Fibroblast of skin of right biceps (primary cell): ENCODE measurements at places on chromosomes 3 and 15.

GRCh38 chr3:44120721-44121582 lies 120.7 kb upstream of the TOPAZ1 start:
- peak; percentile 7 for DNase-seq

GRCh38 chr3:18423401-18424212 lies 1.5 kb downstream of the SATB1 start:
- peak; percentile 59 for DNase-seq

DNA sequence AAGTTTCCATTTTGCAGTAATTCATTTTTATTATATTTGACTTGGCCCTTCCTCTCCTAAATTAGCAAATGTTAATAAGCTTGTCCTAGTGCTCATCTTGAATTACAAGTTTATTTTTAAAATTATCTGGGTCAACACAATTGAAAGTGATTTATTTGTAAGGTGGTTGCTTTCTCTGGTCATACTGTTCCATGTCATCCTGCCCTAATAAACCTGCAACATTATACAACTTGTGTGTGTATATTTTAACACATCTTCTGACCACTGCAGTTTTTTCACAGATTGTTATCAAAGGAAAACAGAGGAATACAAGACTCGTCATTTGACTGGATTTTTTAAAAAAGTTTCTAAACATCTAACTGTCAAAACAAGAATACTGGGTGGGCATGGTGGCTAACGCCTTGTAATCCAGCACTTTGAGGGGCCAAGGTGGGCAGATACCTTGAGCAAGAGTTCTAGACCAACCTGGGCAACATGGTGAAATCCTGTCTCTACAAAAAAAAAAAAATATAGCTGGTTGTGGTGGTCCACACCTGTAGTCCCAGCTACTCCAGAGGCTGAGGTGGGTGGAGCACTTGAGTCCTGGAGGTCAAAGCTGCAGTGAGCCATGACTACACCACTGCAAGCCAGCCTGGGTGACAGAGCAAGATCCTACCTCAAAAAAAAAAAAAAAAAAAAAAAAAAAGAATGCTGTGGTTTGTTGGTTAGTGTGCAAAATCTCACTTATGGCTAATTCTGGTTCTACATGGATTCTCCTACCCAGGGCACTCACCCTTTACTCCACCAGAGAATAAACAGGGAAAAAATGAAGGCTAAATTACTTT lies 5.0 kb upstream of the LRRFIP2 start:
- no peak for DNase-seq

DNA sequence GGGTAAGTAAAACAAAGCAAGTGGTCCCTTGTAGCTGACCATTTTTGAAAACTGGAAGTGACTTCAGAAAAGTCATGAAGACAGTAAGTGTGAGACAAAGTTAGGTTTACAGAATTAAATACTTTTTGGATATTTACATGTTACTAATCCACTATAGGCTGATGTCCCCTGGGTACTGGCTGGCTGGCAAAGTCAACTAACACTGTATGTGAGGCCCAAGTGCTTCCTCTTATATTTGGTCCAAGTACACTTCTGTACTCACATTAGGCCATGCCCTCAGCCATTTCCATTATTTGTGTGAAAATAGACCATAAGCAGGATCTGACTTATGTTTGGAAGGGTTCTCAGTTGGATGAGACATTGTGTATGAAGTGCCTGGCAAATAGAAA lies 5.5 kb upstream of the LEKR1 start:
- peak; percentile 9 for DNase-seq

- DNase-seq, result no peak
Observed at GRCh38 chr3:380801-381200, 184.2 kb downstream of the CHL1 start.

DNA sequence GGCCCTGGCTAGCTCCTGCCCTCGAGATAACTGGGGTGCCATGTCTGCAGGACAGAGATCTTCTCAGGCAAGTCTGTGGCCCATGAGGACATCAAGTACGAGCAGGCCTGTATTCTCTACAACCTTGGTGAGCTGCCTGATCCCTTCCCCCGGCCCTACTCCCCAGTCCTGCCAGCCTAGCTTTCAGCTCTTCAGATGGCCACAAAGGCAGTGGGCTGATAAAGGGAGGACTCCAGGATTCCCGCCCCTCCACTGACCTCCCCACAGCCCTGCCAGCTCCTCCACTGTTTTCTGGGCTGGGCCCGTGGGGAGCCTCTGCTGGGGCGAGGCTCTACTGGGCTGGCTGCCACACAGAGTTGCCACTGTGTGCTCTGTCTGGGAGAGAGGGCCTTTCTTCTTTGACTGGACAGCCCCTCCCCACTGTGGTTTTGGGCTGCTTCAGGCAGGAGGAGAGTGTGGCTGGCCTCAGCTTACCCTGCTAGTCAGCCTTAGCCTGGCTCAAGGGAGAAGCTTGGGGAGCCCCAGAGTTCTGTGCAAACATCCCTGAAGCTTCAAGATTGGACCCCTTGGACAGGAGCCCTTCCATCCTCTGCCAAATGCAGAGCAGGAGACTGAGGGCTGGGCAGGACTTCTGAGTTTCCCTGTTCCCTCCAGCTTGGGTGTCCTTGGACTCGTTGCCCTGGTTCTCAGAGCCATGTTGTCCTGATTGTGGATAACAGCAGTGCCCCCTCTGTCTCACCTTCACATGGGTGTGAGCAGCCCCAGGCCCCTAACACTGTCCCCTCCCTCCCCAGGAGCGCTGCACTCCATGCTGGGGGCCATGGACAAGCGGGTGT lies 24.4 kb downstream of the PTPN23 start:
- no peak for DNase-seq

DNA sequence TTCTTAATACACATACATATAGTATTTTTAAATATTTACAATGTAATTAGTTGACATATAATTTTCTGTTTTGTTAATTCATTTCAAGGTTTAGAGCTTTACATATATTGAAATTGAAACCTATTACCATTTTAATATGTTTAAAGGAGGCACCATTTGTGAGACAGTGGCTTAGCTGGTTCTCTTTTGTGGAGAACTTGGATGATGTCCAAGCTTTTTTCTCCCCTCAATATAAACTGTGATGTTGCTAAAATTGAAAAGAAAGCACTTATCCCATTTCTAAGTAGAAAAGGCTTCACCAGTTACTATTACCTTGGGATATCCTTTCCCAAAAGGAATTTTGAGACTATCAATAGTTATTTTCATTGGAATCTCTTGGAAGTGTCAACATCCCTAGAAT lies 707.2 kb downstream of the NTRK3 start:
- DNase-seq, result no peak

- DNase-seq, result peak; percentile 67
Observed at GRCh38 chr3:181782306-181782954, 70.7 kb downstream of the SOX2 start.

DNA sequence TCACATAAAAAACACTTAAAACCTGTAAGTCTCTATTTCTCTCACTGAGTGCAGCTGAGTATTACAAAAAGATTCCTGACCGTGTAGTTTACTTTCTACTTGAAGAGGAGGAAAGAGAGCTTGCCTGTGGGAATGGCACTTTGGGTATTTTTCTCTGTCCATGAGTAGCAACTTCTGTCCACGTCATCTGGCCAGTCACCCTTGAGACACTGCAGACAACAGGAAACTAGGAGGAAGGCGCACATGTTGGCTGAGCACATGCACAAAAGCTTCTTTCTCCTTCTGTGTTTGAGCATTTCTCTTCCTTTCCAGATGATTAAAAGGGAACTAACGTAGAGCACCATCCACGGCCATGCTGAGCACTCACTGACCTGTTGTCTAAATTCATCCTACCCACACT lies 19.7 kb downstream of the STARD5 start:
- peak; percentile 52 for DNase-seq

GRCh38 chr3:60225848-60226247 lies 1025.4 kb downstream of the FHIT start:
- no peak for DNase-seq

DNA sequence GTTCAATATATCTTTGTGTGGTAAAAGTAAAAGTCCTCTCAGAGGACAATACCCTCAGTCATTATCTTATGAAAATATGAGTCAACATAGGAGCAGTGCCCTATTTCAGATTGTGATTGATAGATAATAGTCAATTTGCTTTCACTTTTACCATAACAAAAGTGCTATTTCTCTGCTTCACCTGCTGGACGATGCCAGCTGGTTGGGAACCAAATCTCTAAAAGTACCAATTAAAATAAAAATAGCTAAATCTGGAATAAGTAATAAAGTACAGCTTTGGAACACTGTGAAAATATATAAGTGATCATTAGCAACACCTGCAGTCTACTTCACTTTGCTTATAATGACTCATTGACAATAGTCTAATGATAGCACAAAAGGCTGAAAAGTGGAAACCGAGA lies 390.3 kb upstream of the AGTR1 start:
- no peak for DNase-seq

- no peak for DNase-seq
Observed at GRCh38 chr3:17118771-17119170, 234.0 kb downstream of the PLCL2 start.

DNA sequence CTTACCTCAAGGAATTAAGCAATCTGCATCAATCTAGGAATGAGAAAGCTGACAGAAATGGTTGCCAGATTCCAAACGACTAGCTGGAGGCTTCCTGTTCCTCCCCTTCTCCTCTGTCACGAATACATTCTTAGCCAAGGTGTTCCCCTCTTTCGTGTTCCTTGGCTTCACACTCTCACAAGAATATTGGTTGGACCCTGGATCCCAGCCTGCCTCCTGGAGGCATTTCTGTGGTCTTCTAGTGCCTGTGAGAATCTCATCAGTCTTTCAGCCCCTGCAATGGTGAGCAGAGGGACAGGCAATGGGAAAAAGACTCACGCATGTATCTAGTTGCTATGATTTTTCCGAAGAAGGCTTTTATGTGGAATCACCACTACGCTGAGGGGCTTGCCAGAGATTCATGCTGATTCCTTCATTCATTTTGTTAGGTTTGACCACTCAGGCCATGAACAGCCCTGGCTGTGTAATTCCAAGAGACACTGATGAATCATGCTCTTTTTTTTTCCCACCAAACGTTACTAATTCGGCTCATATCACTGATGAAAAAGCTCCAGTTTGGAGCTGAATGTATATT lies 1.6 kb upstream of the P3H2 start:
- DNase-seq, result peak; percentile 82

GRCh38 chr3:140097874-140098635 lies 163.1 kb downstream of the CLSTN2 start:
- DNase-seq, result no peak

DNA sequence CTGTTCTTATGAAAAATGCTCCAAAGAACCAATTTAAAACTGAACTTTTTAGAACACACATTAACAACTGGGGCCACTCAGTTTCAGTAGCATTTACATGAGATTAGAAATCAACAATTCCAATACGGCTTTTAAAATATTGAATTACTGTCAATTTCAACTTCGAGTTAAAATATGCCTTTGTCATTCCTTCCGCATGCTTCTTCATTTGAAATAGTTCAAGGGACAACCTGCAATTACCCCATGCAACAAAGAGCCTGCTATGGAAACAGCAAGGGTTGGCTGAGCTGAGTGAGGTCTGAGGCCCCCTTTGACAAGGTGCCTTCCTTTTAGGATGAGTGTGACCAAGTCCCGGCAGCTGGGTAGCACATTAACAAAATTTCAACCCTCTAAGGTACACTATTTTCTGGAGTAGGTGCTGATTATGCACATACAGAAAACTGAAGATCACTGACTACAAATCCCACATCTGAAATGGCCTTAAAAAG lies 11.6 kb downstream of the PDCD10 start:
- no peak for DNase-seq

- no peak for DNase-seq
Observed at GRCh38 chr3:134840459-134840858, 45.4 kb downstream of the EPHB1 start.
